ENCODE measurements at places on chromosomes 4 and X.

GRCh38 chr4:176187624-176188023 is 7.8 kb downstream of the SPATA4 start:
- no peak overlapping the region for H3K27ac ChIP-seq
- no peaks in the 10 kb centered on the region for H3K36me3 ChIP-seq
- no peak overlapping the region for H3K4me3 ChIP-seq
- no peaks in the 10 kb centered on the region for H3K4me1 ChIP-seq
- no peaks in the 10 kb centered on the region for H3K27me3 ChIP-seq
- DNase-seq: peak; percentile 30

GRCh38 chr4:163922302-163922701 is 427.8 kb downstream of the TMA16 start:
- no peaks in the 10 kb centered on the region for H3K4me1 ChIP-seq
- no peak overlapping the region for H3K27ac ChIP-seq
- no peaks in the 10 kb centered on the region for H3K36me3 ChIP-seq
- DNase-seq: no peak
- H3K4me3 ChIP-seq: no peak overlapping the region

DNA sequence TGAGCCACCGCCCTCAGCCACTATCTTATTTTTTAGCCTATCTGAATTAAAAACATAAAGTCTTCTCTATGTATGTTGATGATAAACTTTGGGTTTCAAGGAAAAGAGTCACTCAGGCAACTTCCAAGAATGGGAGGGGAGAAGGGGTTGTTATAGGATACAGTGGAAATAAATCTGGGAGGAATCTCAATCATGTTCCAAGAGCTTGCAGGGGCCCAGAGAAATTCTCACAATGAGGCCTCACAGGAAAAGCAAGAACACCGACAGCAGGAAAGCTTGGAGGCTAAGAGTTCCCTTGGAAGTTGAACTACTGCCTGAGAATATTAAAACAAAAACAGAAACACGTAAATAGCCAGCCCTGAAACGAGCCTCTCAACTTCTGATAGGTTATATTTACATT is 384.6 kb upstream of the IGFBP7 start:
- H3K27me3 ChIP-seq: no peaks in the 10 kb centered on the region
- H3K4me3 ChIP-seq: no peak overlapping the region
- no peaks in the 10 kb centered on the region for H3K4me1 ChIP-seq
- no peak overlapping the region for H3K27ac ChIP-seq
- DNase-seq: no peak

GRCh38 chrX:121085612-121086010 is 38.2 kb downstream of the GLUD2 start:
- H3K27me3 ChIP-seq: no peaks in the 10 kb centered on the region
- DNase-seq: no peak
- H3K36me3 ChIP-seq: no peaks in the 10 kb centered on the region

GRCh38 chrX:36787752-36788151 is 220.4 kb upstream of the FAM47C start:
- H3K27ac ChIP-seq: no peak overlapping the region
- no peaks in the 10 kb centered on the region for H3K36me3 ChIP-seq
- H3K27me3 ChIP-seq: no peaks in the 10 kb centered on the region
- no peak overlapping the region for H3K4me3 ChIP-seq

DNA sequence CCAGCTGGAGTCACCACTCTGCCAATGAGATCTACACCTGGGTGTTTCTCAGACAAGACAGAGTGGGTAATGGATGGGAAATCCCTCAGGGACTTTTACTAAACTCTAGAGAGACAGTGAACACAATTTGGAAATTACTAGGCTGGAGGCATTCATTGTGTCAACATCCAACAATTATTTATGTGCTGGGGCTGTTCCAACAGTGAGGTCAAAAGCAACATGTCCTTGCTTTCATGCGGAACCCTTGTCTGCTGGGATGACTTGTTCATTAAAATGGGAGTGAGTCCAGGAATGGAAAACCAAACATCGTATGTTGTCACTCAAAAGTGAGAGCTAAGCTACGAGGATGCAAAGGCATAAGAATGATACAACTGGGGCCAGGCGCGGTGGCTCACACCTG is 54.0 kb downstream of the DRD5 start:
- no peaks in the 10 kb centered on the region for H3K27me3 ChIP-seq
- H3K27ac ChIP-seq: no peak overlapping the region
- no peaks in the 10 kb centered on the region for H3K4me1 ChIP-seq
- DNase-seq: no peak
- no peaks in the 10 kb centered on the region for H3K36me3 ChIP-seq
- no peak overlapping the region for H3K4me3 ChIP-seq

Measured in hepatocyte (in vitro differentiated cells).